ENCODE measurements at places on chromosomes 3 and 15.

DNA sequence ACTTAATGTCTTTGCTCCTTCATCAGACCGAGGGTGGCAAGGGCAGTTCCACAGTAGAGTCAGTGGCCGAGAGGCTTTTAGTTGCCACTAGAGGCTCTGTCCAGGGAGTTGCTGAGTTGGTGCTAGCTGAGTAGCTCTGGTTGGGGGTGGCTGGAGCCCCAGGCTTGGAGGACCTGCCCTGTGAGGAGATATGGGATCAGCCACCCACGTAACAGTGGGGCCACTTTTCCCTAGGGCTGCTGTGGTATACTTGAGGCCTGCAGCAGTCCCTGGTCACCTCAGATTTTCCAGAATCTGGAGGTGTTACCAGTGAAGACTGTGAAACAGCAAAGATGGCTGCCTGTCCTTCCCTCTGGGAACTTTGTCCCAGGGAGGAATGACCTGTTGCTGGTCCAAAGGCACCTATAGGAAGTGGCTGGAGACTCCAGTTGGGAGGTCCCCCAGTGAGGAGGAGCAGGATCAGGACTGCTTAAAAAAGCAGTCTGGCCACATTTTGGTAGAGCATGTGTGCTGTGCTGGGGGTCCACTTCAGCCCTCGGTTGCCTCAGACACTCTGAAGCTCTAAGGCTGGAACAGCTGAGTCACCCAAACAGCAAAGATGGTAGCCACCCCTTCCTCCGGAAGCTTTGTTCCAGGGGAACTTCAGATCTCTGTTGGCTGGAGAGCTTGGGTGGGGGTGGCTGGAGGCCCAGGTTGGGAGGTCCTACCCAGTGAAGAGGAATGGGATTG, 72.9 kb downstream of the AKAP13 start:
- DNase-seq, result no peak

DNA sequence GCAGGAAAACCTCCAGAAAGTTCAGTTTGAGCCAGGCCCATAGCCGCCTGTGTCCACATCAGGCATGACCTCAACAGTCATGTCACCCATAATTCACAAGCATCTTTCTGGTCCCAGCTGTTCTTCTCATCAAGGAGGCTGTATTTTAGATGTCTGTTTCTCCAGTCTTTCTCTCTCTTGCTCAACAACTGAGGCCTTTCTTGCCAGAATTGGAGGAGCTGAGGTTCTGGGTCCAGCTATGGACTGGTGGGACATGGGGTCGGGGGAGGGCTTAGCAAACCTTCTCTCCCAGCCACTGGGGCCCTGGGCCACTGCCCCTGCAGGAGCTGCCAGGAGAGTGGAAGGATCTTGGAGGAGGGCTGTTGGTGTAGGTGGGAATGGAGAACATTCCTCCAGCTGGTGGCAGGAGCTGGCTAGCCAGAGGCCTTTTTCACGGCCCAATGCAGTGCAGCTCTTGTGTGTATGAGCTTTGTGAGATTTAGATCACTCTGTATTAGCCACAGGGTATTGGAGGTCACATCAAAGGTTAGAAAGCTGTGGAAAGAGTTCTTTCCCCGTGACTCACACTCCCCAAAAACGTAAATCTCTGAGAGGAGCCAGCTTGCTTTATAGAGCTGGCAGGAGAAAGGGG, 23.5 kb downstream of the MAGEF1 start:
- DNase-seq, result no peak

DNA sequence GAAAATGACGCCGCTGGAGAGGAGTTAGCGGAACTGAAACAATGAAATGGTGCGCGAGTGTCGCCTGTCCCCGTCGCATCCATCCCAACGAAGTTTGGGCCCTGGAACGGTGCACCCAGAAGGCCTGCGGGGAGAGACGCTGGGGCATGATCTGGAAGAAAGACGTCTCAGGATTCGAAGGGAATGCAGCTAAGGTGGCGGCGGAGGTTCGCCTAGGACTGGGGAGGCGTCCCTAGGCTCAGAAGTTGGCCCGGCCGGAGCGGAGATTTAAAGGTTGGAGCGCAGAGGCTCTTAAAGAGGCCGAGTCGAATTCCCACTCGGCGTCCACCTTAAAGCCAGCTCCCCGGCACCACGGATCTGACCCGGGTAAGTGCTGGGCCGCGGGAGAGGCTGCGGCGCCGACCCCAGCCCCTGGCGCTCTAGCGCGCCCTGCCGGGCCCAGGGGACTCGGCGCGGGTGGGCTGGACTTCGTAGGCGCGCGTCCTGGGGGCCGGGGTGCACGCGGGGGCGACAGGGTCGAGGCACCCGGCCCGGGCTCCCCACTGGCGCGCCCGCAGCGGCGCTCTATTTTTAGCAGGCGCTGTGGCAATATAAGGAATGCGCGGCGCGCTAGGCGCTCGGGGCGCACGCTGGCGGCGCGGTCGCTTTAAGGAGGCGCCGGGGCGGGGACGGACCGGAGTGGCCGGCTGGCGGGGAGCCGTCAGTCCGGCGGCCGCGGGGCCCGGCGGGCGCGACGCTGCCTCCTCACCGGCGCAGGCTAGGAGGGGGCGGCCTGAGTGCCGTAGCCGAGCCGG, at the start of gene MRAS:
TSS of gene MRAS (plus strand) at position 620 of the 794 bp plus-strand sequence. CDS start 24,305 bp downstream, outside the sequence.
- DNase-seq, result no peak

GRCh38 chr15:56440214-56440770, 24.6 kb downstream of the MNS1 start:
- DNase-seq, result no peak

DNA sequence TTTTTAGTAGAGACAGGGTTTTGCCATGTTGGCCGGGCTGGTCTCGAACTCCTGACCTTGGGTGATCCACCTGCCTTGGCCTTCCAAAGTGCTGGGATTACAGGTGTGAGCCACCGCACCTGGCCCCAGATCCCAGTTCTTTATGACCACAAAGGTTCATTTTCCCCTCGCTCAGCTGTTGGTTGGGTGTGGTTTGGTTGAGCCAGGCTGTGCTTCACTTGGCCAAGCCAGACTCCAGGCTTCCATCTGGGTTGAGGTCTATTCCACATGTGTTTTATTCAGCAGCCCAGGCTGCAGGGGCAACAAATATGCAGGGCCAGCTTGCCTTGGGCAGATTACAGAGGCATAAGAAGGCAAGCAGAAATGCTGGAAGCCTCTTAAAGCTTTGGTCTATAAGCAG, 13.7 kb downstream of the CGNL1 start:
- DNase-seq, result no peak

DNA sequence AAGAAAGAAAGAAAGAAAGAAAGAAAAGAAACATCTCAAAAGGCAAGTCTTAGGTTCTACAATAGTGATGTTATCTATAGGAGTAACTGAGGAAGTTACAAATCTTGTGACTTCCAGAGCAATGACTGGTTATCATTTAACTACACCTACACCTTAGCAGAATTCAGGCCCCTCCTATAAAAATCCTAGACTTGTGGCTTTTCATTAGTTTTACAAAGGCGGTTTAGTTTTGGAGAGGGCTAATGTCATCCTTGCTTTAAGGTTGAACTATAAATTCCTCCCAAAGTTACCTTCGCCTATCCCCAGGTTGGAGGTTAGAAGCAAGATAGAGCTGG, 4.1 kb upstream of the SCAP start:
- no peak for DNase-seq

GRCh38 chr15:50066666-50067065, 52.4 kb downstream of the ATP8B4 start:
- DNase-seq, result no peak

DNA sequence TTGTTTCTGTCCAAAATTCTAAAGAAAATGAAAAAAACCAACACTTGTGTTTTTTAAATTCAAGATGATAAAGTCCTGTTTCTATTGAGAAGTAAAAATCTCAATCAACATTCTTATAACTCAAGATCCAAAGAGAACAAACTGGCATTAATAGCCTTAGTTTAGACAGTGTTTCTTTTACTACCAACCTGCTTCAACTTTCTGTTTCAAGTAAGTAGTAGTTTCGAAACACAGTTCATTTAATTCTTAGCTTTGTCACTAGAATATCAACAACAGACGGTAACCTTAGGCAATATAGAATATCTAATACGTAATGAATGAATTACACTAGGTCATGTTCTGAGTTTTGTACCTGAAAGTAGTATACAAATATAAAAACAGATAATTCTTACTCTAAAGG, 23.7 kb downstream of the CIP2A start:
- DNase-seq, result no peak

GRCh38 chr3:23396746-23397145, 193.6 kb downstream of the UBE2E2 start:
- no peak for DNase-seq
